ENCODE measurements at places on chromosomes 2 and 18.

- no peak for DNase-seq
Observed at GRCh38 chr2:170498619-170499018, 216.5 kb upstream of the SP5 start.

GRCh38 chr2:29808321-29808720, 113.1 kb downstream of the ALK start:
- DNase-seq, result no peak

DNA sequence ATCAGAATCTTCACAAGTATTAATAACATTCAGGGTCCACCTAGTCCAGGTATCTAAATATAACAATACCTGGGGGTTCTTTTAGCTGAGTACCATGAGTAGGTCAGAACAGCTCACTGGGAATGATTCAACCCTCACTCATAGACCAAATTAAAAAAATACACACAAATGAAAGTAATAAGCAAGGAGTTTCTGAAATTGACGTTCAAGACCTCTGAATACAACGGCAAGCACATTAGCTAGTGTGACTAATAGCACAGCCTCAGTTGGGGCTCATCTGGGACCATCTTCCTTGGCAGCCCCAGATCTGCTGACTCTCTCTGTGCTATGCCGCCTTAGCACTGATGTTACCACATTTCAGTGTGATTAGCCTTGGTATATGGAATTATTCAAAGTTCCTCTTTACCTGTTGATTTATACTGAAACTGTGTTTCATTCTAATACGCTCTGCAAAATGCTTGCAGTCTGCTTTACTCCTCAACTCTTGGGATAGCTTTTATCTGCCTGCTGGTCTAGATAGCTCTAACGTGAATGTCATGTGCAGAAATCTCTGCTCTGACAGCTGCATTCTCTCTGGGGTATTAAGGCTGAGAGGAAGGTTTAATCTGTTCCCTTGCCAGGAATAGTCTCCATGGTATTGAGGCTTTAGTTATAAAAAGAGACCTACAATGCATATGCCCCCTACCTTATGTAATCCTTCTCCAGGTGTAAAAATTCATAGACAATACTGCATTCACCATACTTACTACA, 153.3 kb downstream of the METTL4 start:
- no peak for DNase-seq

DNA sequence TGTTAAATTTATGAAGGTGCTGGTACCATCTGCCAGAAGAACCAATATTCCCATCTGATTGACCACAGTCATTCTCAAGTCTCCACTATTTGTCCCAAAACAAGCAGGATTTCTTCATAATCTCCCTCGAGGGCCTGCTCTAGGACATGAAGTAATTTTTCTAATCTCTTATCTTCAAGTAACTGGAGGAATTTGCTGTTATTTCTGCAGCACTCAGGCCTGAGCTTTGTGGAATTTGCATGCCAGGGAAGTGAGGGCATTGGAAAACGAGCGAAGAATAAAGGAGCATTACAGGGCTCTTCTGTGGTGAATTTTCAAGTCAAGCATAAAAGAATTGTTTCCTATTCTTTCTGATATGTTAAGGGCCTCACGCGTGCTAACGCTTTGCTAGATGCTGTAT, 161.2 kb upstream of the EPAS1 start:
- DNase-seq, result no peak

DNA sequence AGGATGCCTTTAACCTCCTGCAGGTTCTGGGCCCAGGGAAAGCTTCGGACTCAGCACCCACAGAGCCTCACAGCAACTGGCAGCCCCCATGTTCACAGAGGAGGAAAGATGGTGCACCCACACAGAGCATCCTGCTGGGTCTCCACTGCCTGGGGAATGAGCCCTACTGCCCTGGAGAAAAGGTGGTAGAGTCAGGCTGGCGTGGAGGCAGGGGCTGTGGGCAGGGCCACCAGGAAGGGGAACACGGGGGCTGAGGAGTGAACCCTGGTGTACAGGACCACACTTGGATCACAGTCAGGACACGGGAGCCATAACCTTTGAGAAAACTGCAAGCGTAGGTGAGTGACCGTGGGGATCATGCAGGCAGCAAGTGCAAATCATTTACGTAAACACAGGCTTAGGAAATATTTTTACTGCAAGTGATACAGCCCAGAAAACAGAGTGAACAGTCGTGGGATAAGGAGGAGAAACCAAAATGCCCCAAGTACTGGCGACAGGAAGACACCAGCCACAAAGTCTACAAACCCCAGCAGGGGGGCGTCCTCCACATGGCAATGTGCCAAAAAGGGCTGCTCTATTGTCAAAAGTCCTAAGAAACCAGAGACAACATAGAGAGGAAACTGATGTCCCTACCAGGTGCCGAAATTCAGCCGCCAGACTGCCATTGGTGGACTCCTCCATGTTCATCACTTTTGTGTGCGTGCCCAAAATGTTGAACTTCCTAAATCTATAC, 27.6 kb downstream of the STAT1 start:
- DNase-seq, result no peak

DNA sequence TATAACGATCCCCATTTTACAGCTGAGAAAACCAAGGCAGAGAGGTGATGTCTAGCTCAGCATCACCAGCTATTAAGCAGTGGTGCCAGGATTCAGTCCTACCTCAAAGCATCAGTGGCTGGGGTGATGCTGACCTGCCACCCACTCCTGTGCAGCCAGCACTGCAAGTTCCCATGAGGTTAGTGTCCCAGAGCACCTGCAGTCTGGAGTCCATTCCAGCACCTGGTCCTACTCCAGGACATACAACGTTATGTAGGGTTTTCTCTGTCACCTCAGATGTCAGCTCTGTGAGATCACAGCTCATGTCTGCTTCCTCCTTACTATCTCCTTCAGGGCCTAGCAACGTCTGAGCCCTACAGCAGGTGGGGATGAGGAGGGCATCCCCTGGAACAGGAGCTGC, 328.0 kb upstream of the HS6ST1 start:
- no peak for DNase-seq

DNA sequence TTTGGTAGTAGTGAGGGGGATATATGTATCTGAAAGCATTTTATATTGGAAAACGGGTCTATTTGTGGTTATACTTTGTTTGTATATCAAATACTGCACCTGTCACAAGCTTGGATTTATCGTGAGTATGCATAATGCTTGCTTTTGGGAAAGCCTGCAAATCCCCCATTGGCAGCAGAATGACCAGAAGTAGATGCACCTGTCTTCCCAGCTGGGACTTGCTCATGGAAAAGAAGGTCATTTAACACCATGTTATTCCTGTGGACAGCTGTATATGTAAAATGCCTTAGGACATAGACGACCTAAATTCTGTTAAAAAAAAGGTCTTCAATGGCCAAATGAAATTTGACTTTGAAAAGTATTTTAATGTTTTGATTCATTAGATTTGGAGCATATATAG, 599.4 kb downstream of the XIRP2 start:
- no peak for DNase-seq

DNA sequence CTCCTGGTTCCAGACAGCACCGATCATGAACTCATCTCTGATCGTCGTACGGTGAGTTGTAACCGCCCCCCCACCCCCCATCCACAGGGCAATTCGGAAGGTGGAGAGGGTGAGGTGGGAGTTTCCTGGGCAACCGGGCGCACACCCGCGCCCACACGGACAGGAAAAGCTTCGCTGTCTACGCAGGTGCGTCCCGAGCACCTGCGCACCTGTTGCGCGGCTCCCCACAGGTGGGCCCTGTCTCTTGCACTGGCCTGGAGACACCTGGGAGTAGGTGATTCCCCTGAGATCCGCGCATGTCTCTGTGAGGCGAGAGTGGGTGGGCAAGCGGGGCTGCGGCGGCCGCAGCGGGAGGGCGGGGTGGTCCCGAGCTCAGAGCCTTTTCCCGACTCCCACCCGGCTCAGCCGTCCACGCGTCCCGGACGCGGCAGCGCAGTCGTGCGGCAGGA, 459 bp upstream of the ATP6V1C2 start:
- DNase-seq, result no peak

DNA sequence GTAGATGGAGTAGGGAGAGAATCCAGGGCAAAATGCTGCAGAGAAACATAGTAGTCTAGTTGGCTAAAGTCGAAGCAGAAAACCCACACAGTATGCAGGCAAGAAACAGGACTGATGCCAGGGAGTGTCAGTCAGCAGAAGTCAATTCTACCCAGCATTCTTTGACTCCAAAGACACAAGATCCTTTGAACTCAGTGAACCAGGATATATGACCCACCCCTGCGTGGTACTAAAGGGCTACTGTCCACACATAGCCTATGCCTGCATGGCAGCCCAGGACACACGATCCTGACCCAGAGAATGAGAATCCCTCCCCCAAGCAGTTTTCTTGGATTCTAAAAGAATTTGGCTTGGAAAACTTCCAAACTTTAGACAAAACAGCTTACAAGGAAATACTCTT, 42.5 kb downstream of the ALK start:
- no peak for DNase-seq

- no peak for DNase-seq
Observed at GRCh38 chr2:25177211-25177611, 8.8 kb upstream of the POMC start.

- no peak for DNase-seq
Observed at GRCh38 chr2:30683236-30683956, 123.8 kb downstream of the CAPN13 start.

GRCh38 chr2:127407661-127408003, 10.6 kb upstream of the PROC start:
- DNase-seq, result no peak

- DNase-seq, result no peak
Observed at GRCh38 chr2:60311524-60311923, 241.9 kb downstream of the BCL11A start.

- DNase-seq, result no peak
Observed at GRCh38 chr2:237630216-237631000, 3.0 kb downstream of the LRRFIP1 start.

DNA sequence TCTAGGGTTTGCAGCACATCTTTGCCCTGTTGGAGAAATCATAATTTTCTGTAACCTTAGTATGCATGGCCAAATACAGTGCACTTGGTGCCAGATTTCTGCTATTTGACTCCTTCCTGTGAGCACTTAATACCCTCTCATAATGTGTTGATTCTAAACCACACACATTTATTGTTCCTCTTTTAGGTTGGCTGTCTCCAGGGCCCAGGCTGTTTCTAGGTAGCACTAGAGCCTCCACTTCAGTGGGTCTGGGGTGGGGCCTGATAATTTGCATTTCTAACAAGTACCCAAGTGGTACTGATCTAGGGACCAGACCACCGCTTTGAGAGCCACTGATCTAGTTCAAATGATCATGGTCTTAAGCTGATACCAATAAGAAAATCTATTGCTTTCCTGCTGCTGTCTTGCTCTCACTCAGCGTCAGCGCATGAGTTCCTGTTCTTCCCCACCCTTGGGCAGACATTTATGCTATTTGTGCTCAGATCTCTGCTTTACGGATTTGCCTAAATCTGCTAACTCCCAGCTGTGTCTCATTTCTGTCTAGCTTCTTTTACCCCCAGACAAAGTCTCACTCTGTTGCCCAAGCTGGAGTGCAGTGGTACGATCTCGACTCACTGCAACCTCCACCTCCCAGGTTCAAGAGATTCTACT, 7.4 kb downstream of the PTRHD1 start:
- DNase-seq, result no peak

GRCh38 chr18:40754477-40754876, 1200.6 kb upstream of the PIK3C3 start:
- DNase-seq, result no peak

DNA sequence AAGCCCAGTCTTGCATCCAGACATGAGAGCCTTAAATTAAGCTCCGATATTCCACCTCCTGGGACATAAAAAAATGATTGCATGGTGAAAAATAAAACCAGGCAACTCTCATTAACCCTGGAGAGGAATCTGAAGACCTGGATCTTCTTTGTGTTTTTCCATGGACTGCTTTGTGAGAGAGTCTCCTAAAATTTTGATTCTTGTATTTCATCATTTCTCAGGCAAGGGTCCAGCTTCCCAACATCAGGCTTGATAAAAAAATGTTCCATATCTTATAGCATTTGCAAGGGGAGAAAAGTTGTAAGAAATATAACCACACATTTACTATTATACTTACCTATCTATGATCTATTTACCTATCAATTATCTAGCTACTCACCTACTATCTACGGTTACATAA, 327.5 kb upstream of the SPHKAP start:
- no peak for DNase-seq

GRCh38 chr2:37324536-37324785, 172 bp downstream of the PRKD3 start:
- DNase-seq, result no peak

- no peak for DNase-seq
Observed at GRCh38 chr18:49570836-49571235, 9.0 kb downstream of the LIPG start.

DNA sequence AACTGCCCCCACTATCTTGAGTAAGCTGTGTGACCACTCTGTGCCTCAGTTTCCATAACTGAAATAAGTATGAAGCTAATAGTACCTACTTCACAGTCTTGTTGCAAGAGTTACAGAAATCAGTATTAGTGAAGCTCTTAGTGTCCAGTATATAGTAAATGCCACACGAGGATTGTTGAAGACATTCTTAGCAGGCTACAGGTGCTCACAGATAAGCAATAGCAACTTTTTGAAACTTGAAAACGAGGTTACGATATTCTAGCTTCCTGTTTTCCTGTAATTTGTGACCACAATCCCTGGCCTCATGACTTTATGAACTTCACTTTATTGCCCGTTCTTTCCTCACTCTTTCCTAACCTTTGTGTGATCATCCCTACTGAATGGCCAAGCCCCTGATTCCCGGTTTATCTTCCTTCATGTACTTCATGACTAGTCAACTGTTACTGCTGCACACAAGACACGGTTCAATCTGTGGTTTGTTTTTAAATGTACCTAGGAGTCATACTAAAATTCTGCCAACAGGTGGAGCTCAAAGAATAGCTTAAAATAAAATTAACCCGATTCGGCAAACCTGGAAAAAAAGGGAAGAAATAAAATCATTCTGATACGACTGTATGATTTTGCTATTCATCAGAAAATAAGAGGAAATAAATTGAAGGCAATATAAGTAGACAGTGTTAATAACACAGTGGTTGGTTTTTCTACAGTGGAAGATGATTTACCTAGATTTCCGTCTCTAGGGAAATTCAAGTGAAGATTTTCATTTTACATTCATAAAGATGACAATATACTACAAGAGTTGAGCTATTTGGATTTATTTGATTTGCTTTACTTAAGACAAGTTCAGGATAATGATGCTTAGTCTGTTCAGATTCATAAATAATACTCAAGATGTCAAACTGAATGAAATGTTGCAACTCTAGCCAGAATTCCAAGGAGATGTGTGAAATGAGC, 38.1 kb upstream of the STAT1 start:
- no peak for DNase-seq

GRCh38 chr2:10084223-10084865, 4.1 kb upstream of the CYS1 start:
- DNase-seq, result no peak

DNA sequence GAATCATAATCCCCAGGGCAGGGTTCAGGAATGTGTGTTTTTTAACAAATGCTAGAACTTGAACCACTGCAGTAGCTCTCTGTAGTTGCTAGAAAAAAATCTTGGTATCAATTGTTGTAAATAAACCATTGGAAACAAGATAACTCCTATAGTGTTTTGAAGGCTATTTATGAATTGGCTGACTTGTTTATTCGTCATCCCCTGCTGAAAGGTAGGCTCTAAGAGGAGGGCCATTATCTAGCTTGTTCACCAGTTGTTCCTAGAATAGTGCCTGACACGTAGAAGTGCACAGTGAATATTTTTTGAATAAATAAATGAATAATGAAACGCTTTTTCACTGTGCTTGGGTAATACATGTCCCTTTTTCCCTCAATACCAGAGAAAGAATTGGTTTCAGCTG, 211.4 kb downstream of the BABAM2 start:
- DNase-seq, result no peak

- DNase-seq, result no peak
Observed at GRCh38 chr2:113196839-113197238, 23.1 kb downstream of the PSD4 start.
